ENCODE measurements at places on chromosomes 16 and 17.

- peak; percentile 70 for DNase-seq
Measured at GRCh38 chr16:22318690-22319358, 21.6 kb downstream of the POLR3E start.

DNA sequence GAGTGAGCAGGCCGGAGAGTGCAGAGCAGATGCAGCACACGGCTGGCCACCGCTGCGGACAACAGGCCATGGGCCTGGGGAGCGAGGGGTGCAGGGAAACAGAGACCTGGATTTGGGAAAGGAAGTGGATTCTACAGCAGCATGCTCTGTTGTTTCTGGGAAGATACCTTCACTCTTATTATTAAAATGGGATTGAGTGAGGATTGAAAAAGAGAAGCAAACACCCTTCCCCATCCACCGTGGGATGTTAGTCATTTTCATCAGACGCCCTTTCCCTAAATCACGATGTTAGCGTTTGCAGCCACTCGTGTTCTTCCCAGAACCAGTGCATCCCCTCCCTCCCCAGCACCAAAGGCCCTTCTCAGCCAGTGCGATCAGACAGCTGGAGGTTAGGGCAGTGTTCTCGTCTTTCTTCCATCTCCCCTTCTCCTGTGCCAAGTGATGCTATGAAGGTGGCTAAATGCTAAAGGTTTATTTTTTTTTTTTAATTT, 196.5 kb upstream of the CHMP6 start:
- DNase-seq, result no peak

DNA sequence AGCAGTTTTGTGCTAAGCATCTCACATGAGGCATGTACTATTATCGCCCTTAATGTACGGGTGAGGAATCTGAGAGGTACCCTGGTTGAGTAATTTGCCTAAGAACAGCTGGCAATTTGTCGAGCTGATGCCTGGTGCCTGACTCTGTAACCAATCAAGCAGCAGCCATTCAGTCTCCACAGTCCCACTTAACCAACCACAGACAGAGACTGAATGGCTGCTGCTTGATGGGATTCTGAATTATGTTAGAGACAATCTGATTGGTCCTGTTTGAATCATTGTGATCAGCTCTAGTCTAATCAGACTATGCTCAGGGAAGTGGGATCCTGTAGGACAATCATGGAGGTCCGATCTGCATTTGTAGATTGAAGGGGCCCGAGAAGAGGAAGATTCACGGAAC, 447.0 kb downstream of the SHISA9 start:
- no peak for DNase-seq

GRCh38 chr16:66360624-66361324, 5.7 kb upstream of the CDH5 start:
- no peak for DNase-seq

GRCh38 chr17:81179220-81179619, 13.2 kb upstream of the AATK start:
- DNase-seq, result no peak

DNA sequence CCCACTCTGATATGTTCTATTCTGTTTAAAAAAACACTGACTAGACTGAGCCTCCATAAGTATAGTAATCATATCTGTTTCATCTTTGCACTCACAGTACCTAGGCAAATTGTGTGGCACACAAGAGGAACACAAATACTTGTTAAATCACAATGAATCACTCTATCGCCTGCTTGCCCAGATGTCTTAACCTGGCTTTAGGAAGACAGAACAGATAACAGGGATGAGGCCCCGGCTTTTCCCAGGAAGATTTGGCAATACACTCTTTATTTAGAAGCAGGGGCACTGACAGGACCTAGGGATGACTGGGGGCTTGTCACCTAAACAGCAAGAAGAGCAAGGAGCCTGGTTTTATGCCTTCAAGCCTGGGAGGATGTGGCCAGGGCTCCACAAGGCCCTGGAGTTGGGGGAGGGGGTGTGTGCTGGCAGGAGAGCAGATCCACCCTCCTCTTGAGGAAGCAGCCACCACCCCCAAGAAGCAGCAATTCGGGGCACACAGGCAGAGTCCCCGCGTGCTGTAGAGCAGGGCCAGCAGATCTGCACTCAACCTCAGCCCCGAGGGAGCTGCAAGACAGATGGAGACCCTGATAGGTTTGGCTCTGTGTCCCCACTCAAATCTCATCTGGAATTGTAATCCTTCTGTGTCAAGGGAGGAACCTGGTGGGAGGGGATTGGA, 41.0 kb upstream of the KSR1 start:
- DNase-seq, result no peak

GRCh38 chr17:47338026-47338425, 14.3 kb downstream of the EFCAB13 start:
- no peak for DNase-seq

GRCh38 chr16:89230255-89230654, 12.8 kb downstream of the ZNF778 start:
- no peak for DNase-seq

DNA sequence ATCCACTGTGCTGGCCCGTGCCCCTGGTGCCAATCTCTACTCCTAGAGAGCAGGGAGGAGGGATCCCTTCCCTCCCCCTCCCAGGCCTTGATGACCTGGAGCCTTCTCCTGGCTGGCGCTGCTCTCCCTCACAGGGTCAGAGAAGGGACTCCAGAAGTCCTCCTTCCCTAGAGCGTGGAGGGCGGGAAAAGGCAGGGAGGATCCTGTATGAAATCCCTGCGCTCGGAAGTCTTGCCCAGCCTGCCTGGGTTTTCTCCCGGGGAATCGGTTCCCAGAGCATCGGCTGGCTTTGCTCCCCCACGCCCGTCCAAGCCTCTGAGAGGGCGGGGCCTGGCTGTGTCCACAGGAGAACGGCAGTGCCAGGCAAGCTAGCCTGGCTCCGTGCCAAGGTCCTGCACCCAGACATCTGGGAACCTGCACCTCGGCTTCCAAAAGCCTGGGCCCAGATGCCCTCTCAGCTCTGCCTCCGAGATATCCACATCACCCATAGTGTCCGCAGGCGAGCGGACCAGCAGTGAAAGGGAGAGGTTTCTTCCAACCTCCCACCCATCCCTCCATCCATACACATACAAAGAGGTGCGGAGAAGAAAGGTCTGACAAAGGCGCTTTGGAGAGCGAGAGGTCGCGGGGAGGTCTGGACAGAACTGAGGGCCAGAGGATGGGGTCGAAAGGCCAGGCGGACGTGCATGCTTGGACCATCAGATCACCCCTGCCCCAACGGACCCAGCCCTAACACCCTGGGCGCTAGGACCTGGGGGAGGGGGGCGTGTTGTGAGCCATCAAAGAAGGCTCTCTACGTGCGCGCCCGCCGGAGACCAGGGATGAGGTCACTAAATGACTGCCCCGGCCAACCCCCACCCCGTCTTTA, 1.1 kb downstream of the MPP2 start:
- peak; percentile 38 for DNase-seq

GRCh38 chr17:7903154-7904103, 12.7 kb downstream of the RNF227 start:
- DNase-seq, result no peak

DNA sequence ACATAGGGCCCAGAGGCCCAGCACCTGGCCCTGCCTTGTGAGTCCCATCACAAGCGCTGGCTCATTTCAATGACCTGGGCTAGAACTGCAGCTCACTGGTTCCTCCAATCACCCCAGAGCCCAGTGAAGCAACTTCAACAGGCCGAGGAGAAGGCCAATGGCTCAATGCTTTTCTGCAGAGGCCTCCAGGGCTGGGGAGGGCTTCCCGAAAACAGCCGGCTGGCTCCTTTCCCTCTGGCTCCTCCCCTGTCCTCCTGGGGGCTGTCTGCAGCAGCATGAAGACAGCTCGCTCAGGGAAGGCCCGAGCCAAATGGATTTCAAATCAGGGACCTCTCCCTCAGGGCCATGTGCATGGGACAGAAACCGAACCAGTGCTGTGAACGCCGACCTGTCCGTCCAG, 121.6 kb downstream of the ZNF423 start:
- no peak for DNase-seq

GRCh38 chr16:8572063-8572918, 18.0 kb downstream of the TMEM114 start:
- no peak for DNase-seq

Data from effector memory CD8-positive, alpha-beta T cell (primary cell).